Hepatocyte (in vitro differentiated cells): ENCODE measurements at places on chromosomes 1 and 21. TPM values are rescaled to one million over a fixed set of nuclear protein-coding genes. Genes with fewer than 3 reads are reported as not detected.

SLC41A1 gene
- total RNA-seq = 10.4 and 16.8 TPM in 2 replicates

LSS gene
- total RNA-seq = 122 and 146 TPM in 2 replicates

A3GALT2 gene
- total RNA-seq = not detected in 2 replicates

- H3K27ac ChIP-seq = no peak overlapping the region
- DNase-seq = no peak
- H3K27me3 ChIP-seq = no peaks in the 10 kb centered on the region
- no peak overlapping the region for H3K4me3 ChIP-seq
Measured at GRCh38 chr1:32988665-32989064, 24.1 kb upstream of the RNF19B start.

- H3K4me3 ChIP-seq = peak overlapping the region; percentile 89
- DNase-seq = peak; percentile 77
- peaks cover 4% of the 10 kb centered on the region for H3K4me1 ChIP-seq
- no peaks in the 10 kb centered on the region for H3K36me3 ChIP-seq
- H3K27me3 ChIP-seq = no peaks in the 10 kb centered on the region
Measured at GRCh38 chr1:32241001-32241763, 5.8 kb upstream of the FAM167B start.

GRCh38 chr21:36235058-36235582 lies 78.5 kb downstream of the DOP1B start:
- H3K27ac ChIP-seq = peak overlapping the region; percentile 33
- H3K4me3 ChIP-seq = no peak overlapping the region
- H3K4me1 ChIP-seq = no peaks in the 10 kb centered on the region
- no peaks in the 10 kb centered on the region for H3K27me3 ChIP-seq

DNA sequence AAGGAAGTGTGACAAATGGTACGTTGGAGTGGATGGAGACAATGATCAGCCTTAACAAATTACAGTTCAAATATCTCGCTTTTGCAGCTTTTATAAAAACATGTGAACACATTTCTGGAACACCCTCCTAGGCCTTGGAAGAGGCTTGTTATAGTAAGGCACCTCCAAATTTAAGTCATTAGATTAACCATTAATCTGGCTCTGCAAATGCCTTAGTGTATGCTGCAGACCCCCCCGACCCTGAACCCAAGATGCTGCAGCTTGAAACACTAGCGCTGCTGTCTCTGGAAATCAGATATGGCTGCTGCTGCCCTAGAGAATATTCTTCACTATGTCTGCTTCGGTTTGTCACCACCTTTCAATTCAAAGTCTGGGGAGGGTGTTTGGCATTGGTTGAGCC lies 196.4 kb downstream of the MIS18A start:
- no peaks in the 10 kb centered on the region for H3K4me1 ChIP-seq
- H3K4me3 ChIP-seq = no peak overlapping the region
- no peaks in the 10 kb centered on the region for H3K36me3 ChIP-seq

- H3K27ac ChIP-seq = no peak overlapping the region
- no peak for DNase-seq
- no peaks in the 10 kb centered on the region for H3K36me3 ChIP-seq
- no peaks in the 10 kb centered on the region for H3K4me1 ChIP-seq
- no peak overlapping the region for H3K4me3 ChIP-seq
Measured at GRCh38 chr1:107514841-107515240, 374.0 kb downstream of the NTNG1 start.

DNA sequence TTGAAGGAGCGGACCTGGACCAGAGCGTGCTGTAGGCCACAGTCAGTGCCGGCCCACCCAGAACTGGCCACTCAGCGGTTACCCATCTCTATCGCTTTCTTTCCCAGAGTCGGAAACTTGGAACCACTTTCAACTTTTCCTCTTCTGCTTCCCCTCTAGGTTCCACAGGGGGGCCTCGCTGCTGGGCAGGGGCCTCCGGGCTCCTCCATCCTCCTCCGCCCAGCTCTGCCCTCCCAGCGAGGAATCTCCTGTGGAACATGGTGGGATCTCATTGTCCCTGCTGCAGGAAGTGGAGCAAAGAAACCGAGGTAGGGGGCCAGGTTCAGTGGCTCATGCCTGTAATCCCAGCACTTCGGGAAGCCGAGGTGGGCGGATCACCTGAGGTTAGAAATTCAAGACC lies 139.2 kb downstream of the ETS2 start:
- H3K27me3 ChIP-seq = no peaks in the 10 kb centered on the region
- no peak overlapping the region for H3K27ac ChIP-seq
- no peaks in the 10 kb centered on the region for H3K36me3 ChIP-seq
- peaks cover 5% of the 10 kb centered on the region for H3K4me1 ChIP-seq
- DNase-seq = no peak

DNA sequence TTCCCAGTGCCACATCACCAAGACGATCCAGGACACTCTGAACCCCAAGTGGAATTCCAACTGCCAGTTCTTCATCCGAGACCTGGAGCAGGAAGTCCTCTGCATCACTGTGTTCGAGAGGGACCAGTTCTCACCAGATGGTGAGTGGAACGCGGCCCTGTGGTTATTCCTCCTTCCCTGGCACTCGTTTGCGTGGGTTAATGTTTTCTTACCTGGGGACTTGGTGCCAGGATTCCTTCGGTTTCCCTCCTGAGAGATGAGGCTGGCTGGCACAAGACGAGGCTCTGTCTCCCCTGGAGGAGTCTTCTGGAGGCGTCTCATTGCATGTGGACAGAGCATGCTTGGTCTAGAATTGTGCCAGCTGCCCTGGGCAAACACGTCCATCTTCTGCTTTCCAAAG lies 29.3 kb downstream of the ATP5PO start:
- no peak overlapping the region for H3K27ac ChIP-seq
- H3K36me3 ChIP-seq = no peaks in the 10 kb centered on the region
- DNase-seq = no peak
- H3K4me1 ChIP-seq = no peaks in the 10 kb centered on the region

DNA sequence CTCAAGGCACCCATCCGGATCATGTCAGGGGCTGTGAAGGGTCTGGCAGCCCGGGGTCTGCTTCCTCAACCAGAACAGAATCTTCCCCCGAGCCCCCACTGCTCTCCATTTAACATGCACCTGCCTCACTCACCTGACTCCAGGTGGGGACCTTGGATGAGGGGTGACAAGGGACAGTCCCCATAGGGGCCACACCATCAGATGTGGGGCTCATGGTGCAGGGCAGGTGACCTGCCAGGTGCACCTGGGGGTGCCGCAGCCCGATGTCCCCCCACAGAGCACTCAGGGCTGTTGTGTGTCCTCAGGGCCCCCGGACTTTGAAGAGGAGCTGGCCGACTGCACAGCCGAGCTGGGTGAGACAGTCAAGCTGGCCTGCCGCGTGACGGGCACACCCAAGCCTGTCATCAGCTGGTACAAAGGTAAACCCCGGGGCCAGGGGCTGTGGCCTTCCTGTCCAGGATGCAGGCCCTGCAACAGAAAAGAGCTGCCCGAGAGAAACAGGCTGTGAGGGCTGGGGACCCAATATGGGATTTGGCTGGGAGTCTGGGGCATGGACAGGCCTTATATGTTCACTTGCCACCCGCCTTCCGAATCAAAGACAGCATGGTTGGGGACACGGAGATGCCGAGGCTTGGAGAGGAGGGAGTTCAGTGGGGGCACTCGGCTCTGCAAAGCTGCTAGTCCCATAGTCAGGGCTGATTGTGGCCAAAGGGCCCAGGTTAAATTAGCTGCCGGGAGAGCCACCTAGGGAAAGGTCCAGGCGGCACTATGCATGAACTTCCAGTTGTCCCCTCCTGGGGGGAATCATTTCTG lies 64.6 kb downstream of the TRIM11 start:
- no peak overlapping the region for H3K4me3 ChIP-seq
- no peak overlapping the region for H3K27ac ChIP-seq
- H3K36me3 ChIP-seq = no peaks in the 10 kb centered on the region
- no peaks in the 10 kb centered on the region for H3K27me3 ChIP-seq
- DNase-seq = no peak

GRCh38 chr1:2205191-2205952 lies 10.8 kb upstream of the FAAP20 start:
- H3K27ac ChIP-seq = peak overlapping the region; percentile 87
- peaks cover 40% of the 10 kb centered on the region for H3K4me1 ChIP-seq
- no peaks in the 10 kb centered on the region for H3K36me3 ChIP-seq
- H3K27me3 ChIP-seq = no peaks in the 10 kb centered on the region

DNA sequence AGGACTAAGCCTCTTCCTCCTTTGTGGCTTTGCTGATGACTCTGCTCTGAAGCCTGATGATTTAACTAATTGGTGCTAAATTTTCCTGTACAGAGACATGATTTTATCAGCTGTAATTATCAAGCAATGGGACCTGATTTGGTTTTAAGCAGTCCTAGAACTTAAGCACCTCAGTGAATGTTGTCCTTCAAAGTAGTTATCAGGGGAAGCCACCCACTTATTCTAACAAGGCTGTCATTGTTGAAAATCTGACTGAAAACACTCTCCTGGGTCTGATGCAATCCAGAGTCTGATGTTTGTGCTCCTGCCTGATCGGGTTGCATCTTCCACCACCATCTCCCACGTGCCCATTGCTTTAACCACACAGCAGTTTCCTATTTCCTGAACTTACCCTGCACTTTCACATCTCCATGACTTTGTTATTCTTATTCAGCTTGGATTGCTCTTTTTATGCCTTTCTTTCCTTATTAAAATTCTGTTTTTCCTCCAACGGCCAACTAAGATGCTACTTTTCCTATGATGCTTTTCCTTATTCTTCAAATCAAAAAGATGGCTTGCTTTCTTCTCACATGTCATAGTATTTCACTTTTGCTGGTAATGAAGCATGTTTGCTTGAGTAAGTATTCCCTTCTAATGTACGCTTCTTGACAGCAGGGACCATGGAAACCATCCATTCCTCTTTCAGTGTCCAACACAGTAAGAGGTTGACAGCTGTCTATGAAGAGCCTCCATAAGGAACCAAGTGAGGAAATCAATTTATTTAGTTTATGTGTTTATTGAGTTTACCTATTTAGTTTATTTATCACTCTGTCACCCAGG lies 55.0 kb downstream of the S1PR1 start:
- no peaks in the 10 kb centered on the region for H3K27me3 ChIP-seq
- H3K36me3 ChIP-seq = no peaks in the 10 kb centered on the region
- DNase-seq = peak; percentile 30
- H3K27ac ChIP-seq = peak overlapping the region; percentile 24
